ENCODE measurements at places on chromosomes 6 and 20. TPM values are rescaled to one million over a fixed set of nuclear protein-coding genes. Genes with fewer than 3 reads are reported as not detected.

RNF8 gene
- 28.6 TPM for total RNA-seq

CTCFL gene
- total RNA-seq: not detected

MOCS1 gene
- total RNA-seq: 19.4 TPM

SLC44A4 gene
- not detected for total RNA-seq

SEL1L2 gene
- not detected for total RNA-seq

NKAIN2 gene
- 65.2 TPM for total RNA-seq

LGSN gene
- total RNA-seq: not detected

COL21A1 gene
- total RNA-seq: 8.5 TPM

NDRG3 gene
- 143 TPM for total RNA-seq

SNAP91 gene
- total RNA-seq: 179 TPM

TCF21 gene
- not detected for total RNA-seq

DHX35 gene
- total RNA-seq: 14.1 TPM

KIF6 gene
- total RNA-seq: 20.1 TPM

PKIB gene
- 5.3 TPM for total RNA-seq

JAG1 gene
- total RNA-seq: 17.5 TPM

ENPP1 gene
- total RNA-seq: 1.4 TPM

DEFB132 gene
- not detected for total RNA-seq

TP53RK gene
- 15.4 TPM for total RNA-seq

TFAP2C gene
- 0.96 TPM for total RNA-seq

TTK gene
- total RNA-seq: 0.31 TPM

DDX27 gene
- total RNA-seq: 25.2 TPM

TRIM31 gene
- total RNA-seq: not detected

NCOA3 gene
- total RNA-seq: 21.9 TPM

SLC35D3 gene
- total RNA-seq: not detected

LY6G5C gene
- total RNA-seq: 4.8 TPM

ANKEF1 gene
- 1.7 TPM for total RNA-seq

F13A1 gene
- total RNA-seq: 3.8 TPM

PRND gene
- 0.14 TPM for total RNA-seq

SNX9 gene
- total RNA-seq: 29.9 TPM
